AG04450 (cell line): ENCODE measurements at places on chromosomes 5 and 9.

- DNase-seq: no peak
Measured at GRCh38 chr9:133403766-133404453, 13.9 kb downstream of the REXO4 start.

GRCh38 chr9:117044241-117044640, 357.1 kb downstream of the TRIM32 start:
- no peak for DNase-seq

GRCh38 chr9:123267481-123268198, 746 bp downstream of the STRBP start:
- no peak for DNase-seq

DNA sequence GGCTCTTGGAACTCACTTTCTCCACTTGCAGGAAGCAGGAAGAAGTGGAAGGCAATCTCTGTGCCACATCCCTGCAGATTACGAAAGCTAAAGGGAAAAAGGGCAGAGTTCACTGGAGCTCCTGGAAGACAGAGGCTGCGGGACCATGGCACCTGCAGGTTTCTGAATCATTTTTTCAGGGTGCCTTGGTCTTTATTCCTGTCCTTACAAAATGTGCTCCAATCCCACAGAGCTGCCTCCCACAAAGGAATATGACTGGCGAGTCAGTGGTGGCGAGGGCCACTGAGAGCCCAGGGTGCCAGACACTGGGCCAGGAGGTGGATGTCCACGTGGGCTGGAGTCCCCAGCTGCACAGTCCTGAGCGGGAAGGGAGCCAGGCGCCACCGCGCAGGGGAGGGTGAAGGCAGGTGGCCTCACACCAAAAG, 183.0 kb downstream of the FANCC start:
- DNase-seq: no peak

- DNase-seq: no peak
Measured at GRCh38 chr5:90475436-90475980, 844 bp downstream of the POLR3G start.

GRCh38 chr5:75510836-75511434, 494 bp downstream of the CERT1 start:
- no peak for DNase-seq

- DNase-seq: no peak
Measured at GRCh38 chr9:131264231-131264630, 12.1 kb downstream of the FAM78A start.

DNA sequence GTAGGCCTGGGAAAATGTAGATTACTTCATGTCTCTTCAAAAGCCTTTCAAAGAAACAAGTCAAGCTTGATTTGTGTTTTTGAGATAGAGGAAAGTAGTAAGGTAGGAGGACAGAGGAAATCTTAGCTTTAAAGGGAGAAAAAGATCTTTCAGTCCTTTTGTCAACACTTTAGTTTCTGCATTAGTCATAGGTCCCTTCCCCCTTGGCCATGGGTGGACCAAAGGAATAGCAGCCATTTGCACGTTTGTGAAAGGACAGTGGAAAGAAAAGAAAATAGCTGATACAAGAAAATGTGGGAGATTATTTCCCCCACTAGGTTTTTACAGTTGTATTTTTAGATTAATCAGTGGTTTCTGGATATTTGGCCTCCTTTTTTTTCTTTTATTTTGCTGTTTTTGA, 121.9 kb upstream of the GRHPR start:
- no peak for DNase-seq

GRCh38 chr5:11289208-11289607, 528.2 kb upstream of the DAP start:
- DNase-seq: no peak

DNA sequence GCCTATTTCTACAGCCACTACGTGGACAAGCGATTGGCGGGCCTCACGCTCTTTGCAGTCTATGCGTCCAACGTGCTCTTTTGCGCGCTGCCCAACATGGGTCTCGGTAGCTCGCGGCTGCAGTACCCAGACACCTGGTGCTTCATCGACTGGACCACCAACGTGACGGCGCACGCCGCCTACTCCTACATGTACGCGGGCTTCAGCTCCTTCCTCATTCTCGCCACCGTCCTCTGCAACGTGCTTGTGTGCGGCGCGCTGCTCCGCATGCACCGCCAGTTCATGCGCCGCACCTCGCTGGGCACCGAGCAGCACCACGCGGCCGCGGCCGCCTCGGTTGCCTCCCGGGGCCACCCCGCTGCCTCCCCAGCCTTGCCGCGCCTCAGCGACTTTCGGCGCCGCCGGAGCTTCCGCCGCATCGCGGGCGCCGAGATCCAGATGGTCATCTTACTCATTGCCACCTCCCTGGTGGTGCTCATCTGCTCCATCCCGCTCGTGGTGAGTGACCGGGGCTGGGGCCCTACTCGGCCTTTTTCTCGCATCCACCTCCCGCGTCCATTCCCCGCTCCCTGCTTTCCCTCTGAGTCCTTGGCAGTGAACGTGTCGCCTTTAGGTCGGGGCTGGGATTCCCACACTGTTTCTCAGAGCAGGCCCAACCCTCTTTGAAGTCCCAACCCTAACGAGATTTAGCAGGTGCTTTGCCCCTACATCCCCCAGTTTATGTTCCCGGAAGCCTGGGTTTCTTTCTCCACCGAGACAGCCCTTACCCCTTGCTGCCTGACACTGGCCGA, 1.8 kb downstream of the PTGER4 start:
- no peak for DNase-seq

GRCh38 chr9:338602-339001, 123.9 kb downstream of the DOCK8 start:
- no peak for DNase-seq

GRCh38 chr5:132267166-132267739, 9.8 kb downstream of the PDLIM4 start:
- DNase-seq: no peak

DNA sequence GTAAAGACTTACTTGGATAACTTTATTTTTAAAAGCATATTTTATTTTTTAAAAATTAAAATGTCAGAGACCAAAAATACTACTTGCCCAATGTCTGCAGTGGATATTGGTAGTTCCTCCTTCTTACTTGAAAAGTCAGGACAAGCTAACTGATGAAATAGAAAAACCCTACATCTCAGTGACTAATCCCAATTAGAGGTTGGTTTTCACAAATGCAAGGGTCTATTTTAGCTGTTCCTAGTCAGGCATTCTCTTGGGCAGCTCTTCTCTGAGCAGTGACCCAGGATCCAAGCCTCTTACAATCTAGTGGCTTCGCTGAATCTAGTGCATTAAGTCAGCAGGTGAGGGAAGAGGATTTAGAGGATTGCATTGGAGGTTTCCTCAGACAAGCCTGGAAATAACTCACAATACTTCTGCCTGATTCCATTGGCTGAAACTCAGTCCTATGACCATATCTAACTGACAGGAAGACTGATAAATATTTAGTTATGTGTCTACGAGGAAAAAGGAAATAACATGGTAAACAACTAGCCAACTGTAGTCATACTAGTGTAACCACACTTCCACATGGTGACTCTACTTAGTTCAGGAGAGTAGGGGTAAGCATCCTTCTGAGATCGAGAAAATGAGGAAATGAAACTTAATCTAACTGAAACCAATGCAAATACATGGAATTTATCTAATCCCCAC, 34.2 kb upstream of the MIER3 start:
- no peak for DNase-seq

- no peak for DNase-seq
Measured at GRCh38 chr5:76960004-76960625, 7.3 kb downstream of the CRHBP start.
